GM23248 (cell line): ENCODE measurements at places on chromosomes 7 and 10. TPM values are rescaled to one million over a fixed set of nuclear protein-coding genes. Genes with fewer than 3 reads are reported as not detected.

DNA sequence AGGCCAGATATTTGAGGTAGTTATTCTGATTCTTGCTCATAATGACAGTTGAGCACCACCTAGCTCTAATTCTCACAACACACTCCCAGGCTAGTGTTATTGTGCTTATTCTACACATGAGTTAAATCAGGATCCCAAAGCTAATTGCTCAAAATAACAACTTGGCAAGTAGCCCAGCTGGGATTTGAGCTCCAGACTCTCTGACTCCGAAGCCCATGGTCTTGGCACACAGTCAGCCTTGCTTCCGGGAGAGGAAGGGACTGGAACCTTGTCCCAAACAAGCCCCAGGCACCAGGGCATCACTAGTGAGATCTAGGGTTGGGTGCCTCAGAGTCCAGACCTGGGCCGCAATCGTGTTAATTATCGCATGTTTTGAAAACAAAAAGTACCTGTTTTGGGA, 101.4 kb downstream of the GPAM start:
- no peak for DNase-seq

Gene HMX3
- not detected in 2 replicates for total RNA-seq

Gene HOXA11
- total RNA-seq: 8.3 and 10.5 TPM in 2 replicates

DNA sequence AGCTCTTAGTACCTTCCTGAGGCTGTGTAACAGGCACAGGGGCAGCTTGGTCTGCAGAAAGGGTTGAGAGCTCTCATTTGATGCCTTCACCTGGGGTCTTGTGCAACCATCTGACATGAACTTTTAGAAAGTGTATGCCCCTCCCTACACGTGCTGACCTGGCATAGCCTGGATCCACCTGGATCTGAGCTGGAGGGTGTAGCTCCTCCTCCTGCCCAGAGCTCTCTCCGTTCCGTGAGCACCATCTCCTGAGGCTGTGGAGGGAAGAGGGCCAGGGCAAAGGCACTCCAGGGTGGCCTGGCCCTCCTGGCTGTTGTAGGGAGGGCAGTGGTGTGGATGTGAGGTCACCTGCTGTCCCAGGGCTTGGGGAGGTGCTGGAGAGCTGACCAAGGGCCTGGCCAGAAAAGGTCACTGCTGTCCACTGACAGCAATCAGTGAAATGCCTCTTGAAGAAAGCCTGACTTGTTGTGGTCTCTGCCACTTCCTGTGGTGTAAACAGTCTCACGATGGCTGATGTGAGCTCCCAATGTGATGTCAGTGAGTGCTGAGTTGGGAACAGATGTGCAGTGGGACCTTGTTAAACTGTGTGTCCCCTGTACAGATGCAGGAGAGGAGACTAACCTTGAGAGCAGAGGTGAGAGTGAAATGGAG, 23.0 kb downstream of the AMZ1 start:
- no peak for DNase-seq

DNA sequence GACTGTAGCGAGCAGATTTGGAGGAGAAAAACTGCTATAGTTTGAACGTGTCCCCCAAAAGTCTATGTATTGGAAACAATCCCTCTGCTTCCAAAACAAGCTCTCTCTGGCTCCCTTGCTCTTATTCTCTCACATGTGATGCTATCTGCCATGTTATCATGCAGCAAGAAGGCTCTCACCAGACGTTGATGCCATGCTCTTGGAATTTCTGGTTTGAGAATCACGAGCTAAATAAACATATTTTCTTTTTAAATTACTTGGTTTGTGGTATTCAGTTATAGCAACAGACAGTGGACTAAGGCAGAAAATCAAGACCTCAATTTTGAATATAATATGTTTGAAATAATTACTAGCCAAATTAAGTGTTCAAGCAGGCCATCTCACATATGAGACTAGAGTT, 17.5 kb upstream of the GNAT3 start:
- peak; percentile 9 for DNase-seq

- peak; percentile 71 for DNase-seq
These were observed 54.7 kb upstream of the NMT2 start for GRCh38 chr10:15223174-15223573.

- DNase-seq: peak; percentile 74
These were observed 2.4 kb downstream of the ADCK2 start for GRCh38 chr7:140674899-140675701.
